Activated CD4-positive, alpha-beta T cell treated with anti-CD3 and anti-CD28 coated beads for 36 hours (primary cell): ENCODE measurements at places on chromosomes 12 and 14.

DNA sequence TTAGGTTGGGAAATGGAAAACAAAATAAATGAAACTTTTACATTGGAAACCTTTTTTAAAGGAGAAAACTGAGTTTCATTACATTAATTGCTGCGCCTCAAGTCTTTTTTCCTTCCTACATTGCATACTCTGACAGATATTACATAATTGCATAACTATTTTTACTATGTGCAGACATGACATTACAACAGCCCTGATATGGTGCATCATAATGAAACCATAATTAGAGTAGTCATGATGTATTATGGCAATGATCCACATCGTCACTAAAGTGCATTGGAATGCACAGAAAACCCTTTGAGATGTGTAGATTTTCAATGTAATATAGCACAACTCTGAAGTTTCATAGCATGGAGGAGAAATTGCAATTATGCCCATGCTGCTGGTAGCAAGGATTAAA is 217.8 kb upstream of the NPAS3 start:
- no peak for DNase-seq

DNA sequence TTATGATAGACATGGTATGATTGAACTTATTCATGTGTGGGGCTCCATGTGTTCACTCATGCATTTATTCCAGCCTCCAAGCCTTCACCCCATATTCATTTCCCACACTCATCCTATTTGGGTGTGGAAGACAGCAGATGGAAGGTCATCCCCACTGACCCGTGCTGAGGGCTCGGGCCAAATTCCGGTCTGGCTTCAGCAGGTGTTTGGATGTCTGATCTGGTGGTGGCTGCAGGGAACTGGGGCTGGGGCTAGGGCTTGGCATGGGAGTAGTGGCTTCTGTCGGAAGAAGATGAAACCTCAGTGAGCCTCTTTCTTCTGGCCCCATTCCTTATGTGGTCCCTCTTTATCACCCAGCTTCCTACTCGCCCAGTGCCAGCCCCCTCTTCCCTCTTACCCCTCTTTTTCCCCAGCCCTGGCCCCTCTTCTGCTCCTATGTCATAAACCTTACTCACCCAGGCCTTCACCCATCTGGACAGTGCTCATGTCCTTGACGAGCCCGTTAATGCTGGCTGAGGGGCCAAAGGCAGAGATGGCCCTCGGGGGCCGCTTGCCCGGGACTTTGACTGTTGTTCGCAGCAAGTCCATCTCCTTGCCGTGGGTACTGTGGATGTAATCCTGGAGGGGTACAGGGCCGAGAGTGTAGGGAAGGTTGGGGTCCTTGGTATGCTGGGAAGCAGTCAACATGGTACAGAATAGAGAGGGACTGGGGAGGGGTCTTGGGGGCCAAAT is 8.0 kb downstream of the AGAP2 start:
- DNase-seq = no peak

DNA sequence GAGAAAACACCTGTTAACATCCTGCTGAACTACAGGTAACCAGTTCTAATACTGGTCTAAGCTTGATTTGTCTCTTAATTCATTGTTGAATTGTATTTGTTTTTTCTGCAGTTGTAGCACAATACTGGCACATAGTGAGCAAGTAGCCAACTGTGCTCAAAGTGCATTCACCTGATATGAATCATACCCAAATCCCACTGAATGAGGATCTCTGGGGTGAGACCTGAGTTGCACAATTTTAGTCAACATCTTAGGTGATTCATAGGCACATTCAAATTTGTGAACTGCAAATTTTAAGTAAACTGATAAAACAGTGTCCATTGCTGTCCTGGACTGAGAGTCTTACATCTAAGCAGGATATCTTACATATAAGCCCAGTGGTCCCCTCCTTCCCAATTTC is 12.8 kb downstream of the KCNC2 start:
- no peak for DNase-seq

- no peak for DNase-seq
Measured at GRCh38 chr12:108491256-108491655, 23.8 kb upstream of the FICD start.

DNA sequence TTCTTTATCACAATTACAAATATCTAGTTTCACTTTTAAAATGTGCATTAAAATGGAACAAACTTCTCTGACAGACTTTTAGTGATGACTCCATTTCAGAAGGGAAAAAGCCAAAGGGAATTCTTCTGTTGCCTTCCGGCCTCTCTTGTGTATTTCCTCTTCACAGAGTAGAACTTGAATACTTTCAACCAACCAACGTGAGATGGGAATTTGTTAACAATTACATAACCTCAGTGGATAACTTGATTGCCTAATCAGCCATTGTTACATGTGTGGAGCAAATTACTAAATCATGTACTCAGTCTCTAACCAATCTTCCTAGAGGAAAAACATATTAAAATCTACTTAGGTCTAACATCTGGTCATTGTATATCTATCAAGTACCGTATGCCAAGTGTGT is 291.1 kb downstream of the SYT1 start:
- DNase-seq = no peak

- no peak for DNase-seq
Measured at GRCh38 chr12:18653465-18653864, 84.3 kb downstream of the PLCZ1 start.

DNA sequence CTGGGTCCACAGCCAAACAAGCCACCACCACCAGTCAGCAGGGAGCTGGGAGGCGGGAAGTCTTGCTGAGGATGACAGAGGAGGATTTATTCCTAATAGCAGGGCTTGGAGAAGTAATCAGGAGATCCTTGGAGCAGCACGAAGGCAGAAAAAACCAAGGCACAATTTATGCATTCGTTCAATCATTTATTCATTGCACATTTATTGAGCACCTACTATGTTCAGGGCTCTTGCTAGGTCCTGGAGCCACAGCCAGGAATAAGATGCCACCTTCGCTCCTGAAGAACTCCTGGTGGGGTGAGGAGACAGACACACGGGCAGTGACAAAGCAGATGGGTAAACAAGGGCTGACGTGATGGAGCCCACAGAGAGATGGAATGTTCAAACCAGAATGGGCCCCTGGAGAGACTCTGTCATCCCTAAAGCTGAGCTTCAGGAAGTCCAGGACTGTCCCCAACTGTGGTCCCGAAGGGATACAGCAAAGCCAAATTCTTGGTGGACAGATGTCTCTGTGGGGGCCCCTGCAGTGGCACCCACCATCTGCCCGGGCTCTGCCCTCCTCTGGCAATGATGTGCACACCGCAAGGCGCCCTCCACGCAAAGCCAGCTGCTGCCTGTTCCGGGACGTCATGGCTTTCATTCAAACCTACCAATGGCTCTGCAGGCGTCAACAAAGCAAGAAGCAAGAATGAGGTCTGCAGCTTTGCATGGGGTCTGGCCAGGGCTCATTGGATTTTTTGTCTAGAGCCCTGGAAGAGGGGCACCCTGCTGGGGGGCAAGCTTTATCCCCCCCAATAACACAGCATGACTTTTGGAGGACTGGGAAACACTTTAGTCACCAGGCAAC is 3.0 kb upstream of the TESC start:
- no peak for DNase-seq
